NCI-H1417 treated with DMSO at 0.1 percent for 48 hours (cell line): ENCODE measurements at places on chromosomes 2 and 18.

GRCh38 chr18:47383729-47384128 lies 132.3 kb upstream of the SKOR2 start:
- DNase-seq, result no peak

- DNase-seq, result no peak
Measured at GRCh38 chr2:30708491-30709290, 98.6 kb downstream of the CAPN13 start.

- no peak for DNase-seq
Measured at GRCh38 chr2:222362336-222362735, 62.0 kb upstream of the SGPP2 start.

DNA sequence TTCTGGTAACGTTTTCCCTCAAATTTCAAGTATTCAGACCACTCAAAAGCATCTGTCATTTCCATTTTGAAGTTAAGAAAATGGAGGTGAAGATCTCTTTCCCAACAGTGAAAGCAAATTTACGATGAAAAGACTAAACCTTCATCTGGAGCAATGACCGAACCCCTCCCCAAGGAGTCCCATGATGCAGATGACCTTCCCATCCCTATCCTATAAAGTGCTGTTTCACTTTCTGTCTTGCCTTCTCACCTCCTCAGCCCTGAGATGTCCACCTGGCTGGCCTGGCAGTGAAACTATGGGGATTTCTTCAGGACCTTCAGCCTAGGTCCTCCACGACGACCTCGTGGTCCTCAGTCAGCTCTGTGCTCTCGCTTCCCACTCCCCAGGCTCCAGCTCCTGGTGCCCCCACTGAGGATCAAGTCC lies 925 bp upstream of the NPC1 start:
- no peak for DNase-seq

GRCh38 chr2:29360016-29360784 lies 245.0 kb downstream of the CLIP4 start:
- DNase-seq, result no peak

DNA sequence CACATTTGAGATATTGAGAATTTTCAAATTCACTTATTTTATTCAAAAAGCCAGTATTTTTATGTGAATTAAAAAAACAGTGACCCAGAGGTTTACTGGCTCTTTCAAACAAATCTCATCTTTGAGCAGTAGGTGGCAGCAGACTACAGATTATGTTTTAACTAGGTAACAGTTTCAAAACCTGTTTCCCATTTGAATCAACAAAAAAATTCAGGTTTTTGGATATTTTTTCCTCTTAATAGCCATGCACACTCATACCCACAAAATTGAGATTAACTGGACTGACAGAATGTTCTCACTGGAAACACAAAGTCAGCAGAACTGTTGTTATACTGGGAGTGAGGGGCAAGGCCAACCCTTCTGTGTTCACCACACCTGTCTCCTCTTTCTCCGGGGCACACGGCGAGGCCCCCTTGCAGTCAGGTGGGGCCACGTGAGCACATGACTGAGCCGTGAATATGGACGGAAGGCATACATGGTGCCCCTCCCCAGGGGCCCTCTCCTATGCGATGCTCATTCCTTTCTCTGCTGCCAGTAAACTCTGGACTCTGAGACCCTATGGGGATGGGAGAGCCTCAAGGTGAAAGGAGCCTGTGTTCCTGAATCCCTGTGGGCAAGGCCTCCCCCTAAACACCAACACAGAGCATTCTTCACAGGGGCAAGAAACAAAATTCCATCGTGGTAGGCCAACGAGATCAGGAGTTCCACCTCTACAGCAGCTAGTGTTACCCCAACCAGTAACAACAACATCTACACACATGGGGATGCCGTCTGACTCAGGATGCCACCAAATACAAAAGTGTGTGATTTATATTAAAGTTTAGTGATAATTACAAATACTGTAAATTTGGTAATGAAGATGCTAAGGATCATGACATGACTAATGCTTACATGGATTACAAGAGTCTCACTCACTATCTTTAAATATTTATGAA lies 80.4 kb downstream of the LPIN2 start:
- peak; percentile 3 for DNase-seq

GRCh38 chr2:74522516-74522915 lies 3.5 kb downstream of the DQX1 start:
- DNase-seq, result no peak
